Left renal pelvis (tissue), 4 donors: ENCODE measurements at places on chromosomes 3 and 15.

GRCh38 chr15:34182942-34183341 is 27.0 kb downstream of the KATNBL1 start:
- DNase-seq: no peak

DNA sequence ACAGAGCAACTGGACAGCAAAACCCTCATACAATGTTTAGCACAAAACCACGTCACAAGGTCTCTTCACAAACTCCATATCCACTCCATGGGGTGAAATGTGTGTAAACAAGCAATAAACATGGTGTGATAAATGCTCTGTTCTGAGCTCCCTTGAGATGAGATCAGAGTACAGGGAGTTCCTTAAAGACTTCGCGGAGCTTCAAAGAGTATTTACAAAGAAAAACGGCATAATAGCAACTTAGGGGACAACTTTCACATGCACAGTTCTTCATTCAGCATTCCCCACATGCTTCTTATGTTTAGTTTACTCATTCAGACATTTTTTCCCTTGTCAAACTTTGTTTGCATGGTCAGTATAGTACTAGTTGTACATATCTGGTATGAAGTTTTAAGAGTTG is 52.5 kb upstream of the SUCLG2 start:
- no peak for DNase-seq

- DNase-seq: no peak
Measured at GRCh38 chr15:98069256-98069655, 108.8 kb downstream of the ARRDC4 start.

- no peak for DNase-seq
Measured at GRCh38 chr3:3081381-3082233, 28.6 kb downstream of the IL5RA start.

GRCh38 chr3:151460228-151460627 is 633 bp downstream of the IGSF10 start:
- DNase-seq: no peak

GRCh38 chr15:82995938-82996337 is 9.9 kb downstream of the RAMAC start:
- DNase-seq: no peak

GRCh38 chr3:50190936-50191660 is at the start of gene GNAT1:
GNAT1 (plus strand) TSS chr3:50191610; CDS start chr3:50191726, 116 bp downstream.
- no peak for DNase-seq
